ENCODE measurements at places on chromosomes 4 and X. TPM values are rescaled to one million over a fixed set of nuclear protein-coding genes. Genes with fewer than 3 reads are reported as not detected.

Gene AWAT2
- total RNA-seq, result not detected

GRCh38 chrX:10833299-10834169 lies 213.1 kb upstream of the MID1 start:
- DNase-seq, result peak; percentile 22

- no peak for DNase-seq
Observed at GRCh38 chr4:84413976-84414375, 85.1 kb downstream of the NKX6-1 start.

GRCh38 chrX:153200462-153200861 lies 21.4 kb downstream of the MAGEA1 start:
- DNase-seq, result no peak

DNA sequence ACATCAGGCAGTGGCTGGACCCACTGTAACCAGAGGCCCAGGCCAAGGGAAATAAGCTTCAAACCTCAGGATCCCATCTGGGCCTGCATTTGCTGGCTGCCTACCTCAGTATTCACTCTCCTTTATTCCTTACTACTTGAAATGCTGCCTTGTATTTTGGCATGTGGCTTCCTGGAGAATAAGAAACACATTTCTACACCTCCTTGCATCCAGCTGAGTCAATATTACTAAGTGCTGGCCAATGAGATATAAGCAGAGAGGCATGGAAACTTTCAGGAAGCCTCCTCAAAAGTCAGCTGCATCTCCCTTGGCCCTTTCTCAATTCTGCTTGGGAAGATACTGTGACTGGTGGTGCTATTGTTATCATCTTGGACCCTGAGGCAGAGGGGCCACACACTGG lies 59.8 kb upstream of the RELL1 start:
- no peak for DNase-seq

Gene MAGEA10
- total RNA-seq, result not detected

Data from MCF 10A (cell line).